ENCODE measurements at places on chromosomes 12 and 14.

GRCh38 chr12:118357257-118358007 is 15.3 kb downstream of the TAOK3 start:
- no peak for DNase-seq

- DNase-seq: no peak
These were observed 28.9 kb downstream of the GSG1 start for GRCh38 chr12:13074396-13075117.

- no peak for DNase-seq
These were observed 130.0 kb upstream of the NPAS3 start for GRCh38 chr14:32808644-32809043.

GRCh38 chr12:123474485-123475245 is 16.7 kb downstream of the SNRNP35 start:
- DNase-seq: no peak

All from SK-N-MC (cell line).